ENCODE measurements at places on chromosomes 2 and 18. TPM values are rescaled to one million over a fixed set of nuclear protein-coding genes. Genes with fewer than 3 reads are reported as not detected.

Gene B3GNT7
- total RNA-seq, result 7.2 TPM

Gene GAL3ST2
- total RNA-seq, result 3.1 TPM

Gene CFC1
- not detected for total RNA-seq

Gene CRIM1
- 252 TPM for total RNA-seq

Gene POTEJ
- total RNA-seq, result not detected

Gene ALPI
- not detected for total RNA-seq

Gene ITGA6
- total RNA-seq, result 95.6 TPM

DNA sequence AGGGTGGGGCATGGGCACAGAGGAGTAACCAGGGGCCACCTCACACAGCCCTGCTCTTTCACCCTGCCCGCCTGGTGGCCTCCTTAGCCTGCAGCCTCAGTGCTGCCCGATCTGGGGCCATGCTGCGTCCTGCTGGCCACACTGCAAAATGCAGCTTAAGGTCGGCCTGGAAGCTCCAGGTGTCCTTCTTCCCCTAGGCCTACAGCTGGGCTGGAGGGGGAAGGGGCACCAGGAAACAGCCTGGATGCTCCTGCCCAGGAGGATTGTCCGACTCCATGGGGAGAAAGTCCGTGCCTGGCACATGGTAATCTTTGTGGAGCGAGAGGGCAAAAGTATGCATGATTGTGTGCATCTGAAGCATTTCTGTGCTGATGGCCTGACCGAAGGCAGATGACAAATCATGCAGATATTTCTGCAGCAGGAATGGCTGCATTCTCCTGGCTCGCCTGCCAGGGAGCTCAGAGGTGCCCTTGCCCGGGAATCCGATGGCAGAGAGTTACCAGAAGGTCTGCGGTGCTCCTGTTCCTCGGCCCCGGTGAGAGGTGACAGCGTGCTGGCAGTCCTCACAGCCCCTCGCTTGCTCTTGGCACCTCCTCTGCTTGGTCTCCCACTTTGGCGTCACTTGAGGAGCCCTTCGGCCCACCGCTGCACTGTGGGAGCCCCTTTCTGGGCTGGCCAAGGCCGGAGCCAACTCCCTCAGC is 12.8 kb upstream of the ALPP start:
- DNase-seq, result no peak

GRCh38 chr2:168635065-168635577 is 167.3 kb upstream of the NOSTRIN start:
- DNase-seq, result no peak

DNA sequence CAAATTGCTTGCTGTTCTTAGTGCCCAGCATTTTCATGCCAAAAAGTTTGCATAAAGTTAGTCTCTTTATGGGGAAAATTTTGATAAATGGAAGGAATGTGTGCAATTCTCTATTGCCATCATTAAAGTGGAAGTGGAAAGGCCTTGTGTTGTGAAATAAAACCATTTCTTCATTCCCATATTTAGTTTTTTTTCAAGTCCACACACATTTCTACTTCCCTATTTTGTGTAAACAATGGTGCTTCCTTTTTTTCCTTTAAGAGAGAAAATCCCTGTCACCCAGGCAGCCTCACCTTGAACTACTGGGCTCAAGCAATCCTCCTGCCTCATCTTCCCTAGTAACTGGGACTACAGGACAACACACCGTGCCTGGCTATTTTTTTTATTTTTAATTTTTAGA is 42.3 kb upstream of the NCOA1 start:
- no peak for DNase-seq

DNA sequence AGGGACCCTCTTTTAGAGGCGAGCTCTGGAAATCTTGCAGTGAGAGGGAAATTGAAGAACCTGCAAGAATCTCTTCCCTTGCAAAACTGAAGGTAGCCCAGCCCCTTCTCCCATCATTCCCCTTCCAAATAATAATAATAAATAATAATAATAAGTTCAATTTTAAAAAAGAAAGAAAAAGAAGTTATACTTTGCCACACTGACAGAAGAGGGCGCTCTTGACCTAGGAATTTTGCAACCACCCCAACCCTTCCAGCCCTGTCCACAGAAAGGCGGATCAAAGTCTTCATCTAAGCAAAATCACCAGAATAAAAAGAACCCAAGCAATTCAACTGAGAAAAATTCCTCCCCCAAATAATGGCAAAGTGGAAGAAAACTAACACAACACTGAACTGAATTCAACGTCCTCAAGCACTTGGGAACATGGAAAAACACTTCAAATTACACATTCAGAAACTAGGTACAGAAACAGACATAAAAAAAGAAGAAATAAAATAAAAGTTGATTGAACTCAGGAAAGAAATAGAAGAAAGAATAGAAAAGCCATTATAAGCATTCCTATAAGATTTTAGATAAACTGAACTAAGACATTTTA is 98.9 kb upstream of the GLS start:
- no peak for DNase-seq

GRCh38 chr2:16194931-16195680 is 254.8 kb downstream of the MYCN start:
- no peak for DNase-seq

GRCh38 chr2:190378880-190379237 is 29.3 kb upstream of the MFSD6 start:
- DNase-seq, result no peak

DNA sequence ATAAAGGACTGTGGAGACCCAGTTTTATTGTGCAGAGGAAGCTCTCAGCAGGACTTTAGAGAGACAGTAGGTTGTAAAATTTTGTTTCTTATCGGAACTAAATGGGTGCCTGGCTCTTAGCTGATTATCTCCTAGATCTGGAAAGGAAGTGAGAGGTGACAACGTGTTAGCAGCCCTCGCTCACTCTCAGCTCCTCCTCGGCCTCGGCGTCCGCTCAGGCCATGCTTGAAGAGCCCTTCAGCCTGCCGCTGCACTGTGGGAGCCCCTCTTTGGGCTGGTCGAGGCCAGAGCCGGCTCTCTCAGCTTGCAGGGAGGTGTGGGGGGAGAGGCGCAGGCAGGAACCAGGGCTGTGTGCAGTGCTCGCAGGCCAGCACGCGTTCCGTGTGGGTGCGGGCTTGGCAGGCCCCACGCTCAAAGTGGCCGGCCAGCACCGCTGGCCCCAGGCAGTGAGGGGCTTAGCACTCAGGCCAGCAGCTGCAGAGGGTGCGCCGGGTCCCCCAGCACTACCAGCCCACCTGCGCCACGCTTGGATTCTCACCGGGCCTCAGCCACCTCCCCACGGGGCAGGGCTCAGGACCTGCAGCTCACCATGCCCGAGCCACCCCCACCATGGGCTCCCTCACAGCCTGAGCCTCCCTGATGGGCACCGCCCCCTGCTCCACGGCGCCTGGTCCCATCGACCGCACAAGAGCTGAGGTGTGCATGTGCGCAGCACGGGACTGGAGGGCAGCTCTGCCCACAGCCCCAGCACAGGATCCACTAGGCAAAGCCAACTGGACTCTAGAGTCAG is 4.6 kb upstream of the MFF start:
- no peak for DNase-seq

GRCh38 chr2:67616749-67617148 is 219.6 kb downstream of the ETAA1 start:
- DNase-seq, result no peak

DNA sequence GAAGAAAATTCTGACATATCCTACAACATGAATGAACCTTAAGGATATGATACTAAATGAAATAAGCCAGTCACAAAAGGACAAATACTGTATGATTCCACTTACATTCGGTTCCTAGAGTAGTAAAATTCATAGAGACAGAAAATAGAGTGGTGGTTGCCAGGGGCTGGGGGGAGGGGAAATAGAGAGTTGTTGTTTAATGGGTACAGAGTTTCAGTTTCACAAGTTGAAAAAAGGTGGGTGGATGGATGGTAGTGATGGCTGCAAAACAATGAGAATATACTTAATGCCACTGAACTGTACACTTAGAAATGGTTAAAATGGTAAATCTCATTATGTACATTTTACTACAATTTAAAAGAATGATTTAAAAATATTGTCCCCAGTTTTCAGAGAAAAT is 53.3 kb upstream of the NFU1 start:
- no peak for DNase-seq

DNA sequence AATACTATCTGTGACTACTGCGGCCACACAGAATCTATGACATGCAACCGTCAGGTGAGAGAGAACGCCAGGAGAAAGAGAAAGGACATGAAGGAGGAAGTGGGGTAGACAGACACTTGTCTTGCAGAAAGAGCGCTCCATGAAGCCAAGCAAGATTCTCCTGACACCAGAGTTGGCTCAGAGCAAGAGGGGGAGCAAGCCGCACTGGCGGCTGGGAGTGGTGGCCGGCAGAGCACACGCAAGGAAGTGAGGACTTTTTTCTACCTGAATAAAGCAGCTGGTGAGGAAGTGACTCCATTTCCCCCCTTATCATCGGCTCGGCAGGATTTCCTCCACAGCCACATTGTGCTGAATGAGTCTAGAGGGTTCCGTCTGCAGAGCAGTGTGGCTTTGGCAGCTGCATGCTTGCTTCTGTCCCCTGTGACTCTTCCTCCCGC is 181.6 kb downstream of the BCL2 start:
- no peak for DNase-seq

- DNase-seq, result no peak
Measured at GRCh38 chr2:100813527-100813926, 6.4 kb upstream of the NPAS2 start.

GRCh38 chr2:42812899-42813479 is 20.6 kb upstream of the HAAO start:
- DNase-seq, result no peak

GRCh38 chr2:133892352-133892913 is 324.2 kb upstream of the NCKAP5 start:
- no peak for DNase-seq

GRCh38 chr2:175054340-175054739 is 49.2 kb upstream of the CHN1 start:
- DNase-seq, result no peak

DNA sequence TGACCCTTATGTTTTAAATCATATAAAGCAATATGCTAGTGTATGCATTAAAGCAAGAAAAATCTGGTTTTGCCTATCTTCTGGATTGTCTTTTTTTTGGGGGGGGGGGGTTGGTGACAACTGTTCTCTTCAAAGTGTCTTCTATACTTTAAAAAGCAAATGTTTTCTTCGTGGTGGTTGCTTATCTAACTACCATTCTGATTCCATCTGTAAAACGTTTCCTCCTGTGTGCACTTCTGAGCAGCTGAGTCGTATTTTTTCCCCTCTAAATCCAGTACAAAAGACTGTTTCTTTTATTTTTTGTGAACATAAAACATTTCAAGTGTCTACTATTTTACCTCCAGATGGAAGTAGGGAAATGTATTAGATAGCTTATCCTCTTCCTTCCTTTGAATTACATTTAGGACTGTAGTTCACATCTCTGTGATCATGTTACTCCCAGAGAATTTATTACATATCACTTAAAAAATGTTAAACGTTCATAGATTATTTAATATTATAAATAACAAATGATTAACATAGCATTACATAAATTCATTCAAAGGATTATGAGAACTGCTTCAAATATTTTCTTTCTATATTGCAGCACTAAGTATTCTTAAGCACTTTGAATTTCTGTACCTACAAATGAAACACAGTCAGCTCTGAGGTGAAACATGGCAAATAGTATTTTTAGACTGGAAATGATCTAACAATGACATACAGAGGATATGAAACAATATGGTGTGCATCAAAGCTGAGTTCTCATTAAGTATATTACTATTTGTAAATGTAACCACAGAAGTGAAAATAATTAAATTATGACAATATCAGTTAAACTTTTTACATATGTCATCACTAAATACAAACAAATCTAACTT is 56.4 kb downstream of the SCN3A start:
- no peak for DNase-seq

DNA sequence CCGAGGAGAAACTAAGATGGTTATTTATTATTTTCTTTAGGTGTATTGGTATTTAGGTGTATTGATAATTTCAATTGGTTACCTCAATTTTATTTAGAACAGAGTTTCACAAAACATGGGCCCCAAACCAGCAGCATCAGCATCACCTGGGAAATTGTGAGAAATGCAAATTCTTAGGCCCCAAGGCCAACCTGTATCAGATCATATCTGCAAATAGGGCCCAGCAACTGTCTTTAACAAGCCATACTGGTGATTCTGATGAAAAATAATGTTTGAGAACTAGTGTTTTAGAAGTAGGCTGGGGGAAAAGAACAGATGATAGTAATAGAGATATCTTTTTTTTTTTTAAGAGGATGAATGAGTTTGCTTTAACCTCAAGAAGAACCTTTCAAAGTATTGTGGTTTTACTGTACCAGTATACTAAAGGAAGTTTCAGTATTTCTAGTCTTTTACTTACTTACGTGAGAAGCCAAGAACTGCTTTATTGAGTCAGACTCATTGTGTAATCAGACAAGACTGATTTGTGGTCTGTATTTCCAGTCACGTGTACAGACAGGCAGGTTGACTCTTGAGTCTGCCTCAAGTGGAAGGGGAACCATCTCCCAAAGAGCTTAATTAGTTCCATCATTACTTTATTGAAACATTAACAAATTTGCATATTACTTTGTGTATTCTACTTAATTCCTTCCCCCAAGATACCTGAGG is 60.4 kb upstream of the GAREM1 start:
- DNase-seq, result no peak

DNA sequence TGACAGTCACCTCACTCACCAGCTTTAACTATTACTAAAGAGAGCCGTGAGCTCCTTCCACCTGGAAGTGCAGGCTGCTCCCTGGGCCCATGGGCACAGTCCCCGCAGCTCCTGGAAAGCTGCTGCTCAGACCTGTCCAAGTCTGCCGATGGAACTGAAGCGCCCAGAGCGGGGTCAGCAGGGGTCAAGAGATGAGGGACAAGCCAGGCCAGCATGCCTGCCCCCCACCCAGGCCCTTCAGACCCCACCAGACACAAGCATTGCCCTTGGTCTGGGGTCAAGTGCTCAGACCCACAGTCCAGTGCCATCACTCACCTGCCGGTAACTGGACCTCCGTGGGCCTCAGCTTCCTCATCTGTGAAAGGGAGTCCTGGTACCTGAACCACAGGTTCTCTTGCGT is 59.9 kb downstream of the BIN1 start:
- no peak for DNase-seq
